ENCODE measurements at places on chromosomes 16 and 17. TPM values are rescaled to one million over a fixed set of nuclear protein-coding genes. Genes with fewer than 3 reads are reported as not detected.

DNA sequence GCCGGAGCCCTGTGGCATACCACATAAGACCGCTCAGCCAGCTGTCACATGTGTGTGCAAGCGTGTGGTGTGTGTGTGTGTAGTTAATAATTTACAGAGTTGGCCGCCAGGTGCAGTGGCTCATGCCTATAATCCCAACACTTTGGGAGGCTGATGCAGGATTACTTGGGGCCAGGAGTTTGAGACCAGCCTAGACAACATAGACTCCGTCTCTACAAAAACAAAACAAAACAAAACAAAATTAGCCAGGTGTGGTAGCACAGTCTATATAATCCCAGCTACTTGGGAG, 20.4 kb downstream of the SOCS1 start:
- no peaks in the 10 kb centered on the region for H3K4me1 ChIP-seq
- no peaks in the 10 kb centered on the region for H3K36me3 ChIP-seq
- H3K27ac ChIP-seq: no peak overlapping the region
- H3K27me3 ChIP-seq: no peaks in the 10 kb centered on the region
- no peak overlapping the region for H3K4me3 ChIP-seq

DNA sequence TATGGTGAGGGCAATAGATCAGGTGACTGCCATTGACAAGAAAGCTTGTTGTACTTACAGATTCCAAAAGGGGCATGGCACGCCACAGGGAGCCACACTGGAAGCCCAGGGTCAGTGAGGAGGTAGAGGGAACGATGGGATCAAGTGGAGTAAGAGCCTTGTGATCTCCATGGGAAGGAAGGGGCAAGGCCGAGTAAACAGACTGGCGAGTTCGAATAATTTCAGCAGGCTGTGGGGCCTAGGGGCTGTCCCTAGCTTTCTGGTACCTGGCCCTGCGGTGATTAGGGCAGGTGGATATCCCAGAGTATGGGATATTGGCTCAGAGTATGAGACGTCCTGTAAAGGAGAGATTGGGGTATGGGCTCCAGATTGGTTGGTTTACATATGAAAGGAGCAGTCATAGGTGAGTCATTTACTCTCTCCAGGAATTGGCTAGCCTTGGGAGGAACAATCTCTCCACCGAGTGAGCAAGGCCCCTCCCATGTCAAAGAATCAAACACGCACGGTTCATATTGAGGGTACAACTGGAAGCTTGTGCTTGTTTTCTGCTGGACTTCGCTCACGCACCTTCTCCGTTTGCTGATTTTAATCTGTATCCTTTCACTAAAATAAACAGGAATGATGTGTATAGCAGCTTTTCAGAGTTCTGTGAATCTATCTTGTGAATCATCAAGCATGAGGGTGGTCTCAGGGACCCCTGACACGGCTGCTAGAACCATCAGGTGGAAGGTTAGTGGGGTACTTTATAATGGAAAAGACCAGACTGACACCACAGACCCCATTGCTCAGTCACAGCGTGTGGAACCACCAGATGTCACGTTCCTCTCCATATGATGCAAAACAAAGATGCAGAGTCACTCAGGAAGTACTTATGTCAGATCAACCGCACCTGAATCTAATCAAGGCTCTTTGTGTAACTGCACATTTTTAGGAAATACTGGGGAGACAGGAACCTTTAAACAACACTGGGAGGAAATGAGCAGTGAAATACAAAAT, 27.9 kb downstream of the GABARAPL2 start:
- H3K36me3 ChIP-seq: no peaks in the 10 kb centered on the region
- peak overlapping the region; percentile 34 for H3K27ac ChIP-seq
- H3K27me3 ChIP-seq: no peaks in the 10 kb centered on the region
- no peaks in the 10 kb centered on the region for H3K4me1 ChIP-seq
- DNase-seq: no peak

- H3K27ac ChIP-seq: peak overlapping the region; percentile 92
- no peaks in the 10 kb centered on the region for H3K27me3 ChIP-seq
- H3K4me3 ChIP-seq: no peak overlapping the region
- H3K4me1 ChIP-seq: peaks cover under 1% of the 10 kb centered on the region
- H3K36me3 ChIP-seq: no peaks in the 10 kb centered on the region
- DNase-seq: peak; percentile 17
Observed at GRCh38 chr16:57617604-57618111, 10.8 kb upstream of the ADGRG1 start.

Gene KRT25
- total RNA-seq: not detected

Gene KRTAP9-2
- not detected for total RNA-seq

Gene FOXF1
- 0.66 TPM for total RNA-seq

Gene MGAT5B
- total RNA-seq: not detected

Gene ZNF469
- 0.80 TPM for total RNA-seq
